SIG-M5 (cell line): ENCODE measurements at places on chromosomes 1 and 21.

DNA sequence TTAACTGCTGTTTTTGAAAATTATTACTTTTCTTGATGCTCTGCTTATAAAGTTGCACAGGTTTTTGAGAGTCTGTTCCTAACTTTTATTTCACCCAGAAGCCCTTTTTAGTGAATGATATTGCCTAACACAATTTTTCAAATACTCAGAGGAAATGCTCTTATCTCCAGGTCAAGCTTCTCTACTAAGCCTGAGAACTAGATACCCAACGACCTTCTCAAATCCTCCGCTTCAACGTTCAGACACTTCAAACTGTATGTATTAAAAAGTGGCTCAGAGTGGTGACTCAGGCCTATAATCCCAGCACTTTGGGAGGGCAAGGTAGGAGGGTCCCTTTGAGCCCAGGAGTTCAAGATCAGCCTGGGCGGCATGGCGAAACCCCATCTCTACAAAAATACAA, 88.5 kb downstream of the ASH1L start:
- no peak for DNase-seq

- DNase-seq: no peak
Measured at GRCh38 chr1:115810609-115811008, 30.3 kb downstream of the NHLH2 start.

- no peak for DNase-seq
Measured at GRCh38 chr1:246267896-246268295, 239.2 kb downstream of the SMYD3 start.

- no peak for DNase-seq
Measured at GRCh38 chr1:234326497-234327366, 46.5 kb upstream of the COA6 start.

- DNase-seq: no peak
Measured at GRCh38 chr1:29708796-29709703, 472.7 kb downstream of the PTPRU start.

DNA sequence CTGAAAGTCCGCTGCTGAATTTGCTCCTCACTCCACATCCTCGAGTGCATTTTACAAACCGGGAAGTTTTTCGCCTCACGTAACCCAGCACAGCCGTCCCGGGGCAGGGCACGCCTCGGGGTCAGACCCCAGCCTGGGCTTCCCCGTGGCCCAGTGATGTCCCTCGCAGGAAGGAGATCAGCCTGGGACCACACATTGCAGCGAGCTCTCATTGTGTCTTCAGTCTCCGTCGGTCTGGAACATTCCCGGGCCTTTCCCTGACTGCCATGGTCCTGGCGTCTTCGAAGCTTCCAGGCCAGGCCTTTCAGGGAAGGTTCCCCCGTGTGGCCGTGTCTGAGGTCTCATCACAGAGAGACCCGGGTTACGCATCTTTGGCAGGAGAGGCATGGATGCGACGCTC, 43.5 kb downstream of the MORN1 start:
- no peak for DNase-seq

- no peak for DNase-seq
Measured at GRCh38 chr1:15453734-15454133, 2.8 kb upstream of the CELA2A start.

- DNase-seq: no peak
Measured at GRCh38 chr1:36807262-36807661, 227.1 kb downstream of the GRIK3 start.

GRCh38 chr21:45207839-45208626, 79.7 kb downstream of the POFUT2 start:
- DNase-seq: no peak

DNA sequence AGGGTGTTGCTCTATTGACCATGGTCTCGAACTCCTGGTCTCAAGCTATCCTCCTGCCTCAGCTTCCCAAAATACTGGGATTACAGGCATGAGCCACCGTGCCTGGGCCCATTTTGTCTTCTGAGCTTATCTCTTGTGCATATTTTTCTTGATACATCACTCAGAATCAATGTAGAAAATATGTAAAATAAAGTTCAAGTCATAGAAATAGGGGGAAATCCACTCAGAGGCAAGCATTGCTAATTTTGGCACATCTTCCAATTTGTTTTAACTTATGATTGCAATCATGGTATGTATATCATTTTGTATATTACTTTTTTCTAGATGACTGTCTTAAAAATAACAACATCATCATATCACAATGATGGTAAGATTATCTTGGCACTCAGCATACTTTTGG, 21.6 kb downstream of the RIT1 start:
- no peak for DNase-seq

DNA sequence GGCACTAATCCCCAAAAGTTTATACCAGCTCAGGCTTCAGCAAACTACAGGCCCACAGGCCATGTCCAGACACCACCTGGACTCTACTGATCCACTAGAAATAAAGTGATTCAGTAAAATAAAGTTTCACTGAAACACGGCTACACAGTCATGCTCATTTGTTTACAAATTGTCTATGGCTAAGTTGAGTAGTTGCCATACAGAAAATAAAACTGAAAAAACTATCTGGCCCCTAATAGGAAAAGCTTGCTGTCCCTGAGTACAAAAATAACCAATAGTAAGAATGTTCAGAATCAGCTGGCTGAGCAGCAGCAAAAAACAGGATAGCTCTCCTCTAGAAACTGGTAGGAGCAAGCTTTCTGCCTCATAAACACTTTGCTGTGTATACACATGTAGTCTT, 221.5 kb downstream of the RERE start:
- DNase-seq: no peak

DNA sequence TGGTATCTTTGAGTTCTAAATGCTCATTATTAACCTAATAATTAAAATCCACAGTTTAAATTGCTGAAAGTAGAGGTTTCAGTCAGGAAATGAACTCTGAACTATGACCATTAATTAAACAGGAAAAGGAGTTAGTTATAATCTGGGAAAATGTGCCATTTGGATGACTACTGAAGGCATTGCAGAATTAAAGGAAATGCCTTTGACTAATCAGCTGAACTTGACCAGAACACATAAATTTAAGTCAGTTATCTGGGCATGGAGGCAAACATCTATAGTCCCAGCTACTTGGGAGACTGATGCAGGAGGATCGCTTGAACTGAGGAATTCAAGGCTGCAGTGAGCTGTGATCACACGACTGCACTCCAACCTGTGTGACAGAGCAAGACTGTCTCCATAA, 31.9 kb downstream of the SLC44A5 start:
- no peak for DNase-seq

- no peak for DNase-seq
Measured at GRCh38 chr1:204145033-204145504, 6.8 kb downstream of the ETNK2 start.

DNA sequence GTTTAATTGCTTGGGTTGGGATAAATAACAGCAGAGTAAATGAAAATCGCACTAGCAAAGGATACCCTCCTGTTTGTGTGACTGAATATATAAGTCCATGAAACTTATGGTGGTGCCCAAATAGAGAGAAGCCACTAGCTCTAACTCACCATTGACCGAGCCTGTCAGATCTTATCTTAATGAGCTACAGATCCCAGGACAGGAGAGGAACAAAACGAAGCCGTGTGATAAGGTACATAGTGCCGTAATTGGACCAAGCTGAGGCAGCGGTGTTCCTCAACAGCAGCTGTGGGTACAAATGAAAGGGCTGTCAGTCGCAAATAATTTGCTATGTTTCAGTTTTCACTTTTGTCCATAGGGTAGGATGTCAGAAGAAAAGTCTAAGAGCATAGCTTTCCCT, 276.1 kb downstream of the PTBP2 start:
- DNase-seq: no peak

- DNase-seq: no peak
Measured at GRCh38 chr1:65818966-65819365, 26.3 kb downstream of the PDE4B start.

DNA sequence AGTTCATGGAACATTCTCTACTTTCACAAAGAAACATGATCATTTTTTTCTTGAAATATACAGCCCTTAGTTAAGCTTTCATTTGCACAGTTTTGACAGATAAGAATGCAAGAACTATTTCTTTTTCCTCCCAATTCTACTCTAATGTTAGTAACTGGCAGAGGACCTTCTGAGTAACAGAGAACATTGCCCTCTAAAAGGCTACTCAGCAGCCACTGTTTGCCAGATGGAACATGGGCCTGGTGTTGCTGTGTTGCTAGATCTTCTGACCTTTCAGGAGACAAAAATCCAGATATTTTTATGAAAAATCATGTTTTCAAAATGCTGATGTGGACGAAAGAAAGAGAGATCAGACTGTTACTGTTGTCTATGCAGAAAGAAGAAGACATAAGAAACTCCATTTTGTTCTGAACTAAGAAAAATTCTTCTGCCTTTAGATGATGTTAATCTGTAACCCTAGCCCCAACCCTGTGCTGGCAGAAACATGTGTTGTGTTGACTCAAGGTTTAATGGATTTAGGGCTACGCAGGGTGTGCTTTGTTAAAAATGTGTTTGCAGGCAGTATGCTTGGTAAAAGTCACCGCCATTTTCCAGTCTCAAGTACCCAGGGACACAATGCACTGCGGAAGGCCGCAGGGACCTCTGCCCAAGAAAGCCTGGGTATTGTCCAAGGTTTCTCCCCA, 2.9 kb upstream of the PRDX6 start:
- DNase-seq: no peak

DNA sequence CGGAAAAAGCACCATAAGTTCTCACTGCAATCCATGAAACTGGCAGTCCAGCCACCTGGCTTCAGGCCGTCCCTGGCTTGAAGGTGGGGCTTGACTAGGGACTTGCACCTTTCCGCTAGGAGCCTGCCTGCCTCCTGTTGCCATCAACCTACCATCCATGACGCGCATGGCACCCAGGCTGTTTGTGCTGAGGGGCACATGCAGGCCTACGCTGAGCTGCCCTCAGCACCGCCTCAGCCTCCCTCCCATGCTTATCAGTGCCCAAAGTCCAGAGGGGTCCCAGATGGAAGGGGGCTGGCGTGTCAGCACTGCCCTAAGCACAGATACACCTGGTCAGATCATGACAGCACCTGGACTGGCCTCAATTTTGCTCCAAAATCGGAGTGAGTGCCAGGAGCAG, 190.2 kb upstream of the LYPLAL1 start:
- no peak for DNase-seq

GRCh38 chr1:226082959-226083301, 20.4 kb downstream of the H3-3A start:
- DNase-seq: no peak

- no peak for DNase-seq
Measured at GRCh38 chr1:30420519-30421050, 302.8 kb downstream of the MATN1 start.
